ENCODE measurements at places on chromosomes 6 and 20.

- no peak for DNase-seq
Measured at GRCh38 chr20:25858495-25859425, 162.1 kb upstream of the ZNF337 start.

DNA sequence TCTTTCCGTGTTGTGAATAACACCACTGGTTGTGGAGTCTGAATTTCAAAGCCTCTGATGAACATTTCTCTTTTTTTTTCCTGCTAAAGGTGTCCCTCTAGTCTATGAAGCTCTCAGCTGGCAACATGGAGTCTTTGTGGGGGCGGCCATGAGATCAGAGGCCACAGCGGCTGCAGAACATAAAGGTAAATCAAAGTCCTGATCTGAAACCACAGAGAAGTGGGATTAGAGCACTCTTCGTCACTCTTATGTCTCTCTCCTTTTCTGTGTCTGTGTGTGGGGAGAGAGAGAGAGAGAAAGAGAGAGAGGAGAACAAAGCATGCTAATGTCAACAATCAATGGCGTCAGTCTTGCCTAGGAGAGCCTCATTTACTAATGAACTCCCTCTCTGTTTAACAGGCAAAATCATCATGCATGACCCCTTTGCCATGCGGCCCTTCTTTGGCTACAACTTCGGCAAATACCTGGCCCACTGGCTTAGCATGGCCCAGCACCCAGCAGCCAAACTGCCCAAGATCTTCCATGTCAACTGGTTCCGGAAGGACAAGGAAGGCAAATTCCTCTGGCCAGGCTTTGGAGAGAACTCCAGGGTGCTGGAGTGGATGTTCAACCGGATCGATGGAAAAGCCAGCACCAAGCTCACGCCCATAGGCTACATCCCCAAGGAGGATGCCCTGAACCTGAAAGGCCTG is 4.2 kb downstream of the PCK1 start:
- DNase-seq, result no peak

GRCh38 chr20:63262836-63263235 is 8.6 kb upstream of the NKAIN4 start:
- no peak for DNase-seq

GRCh38 chr6:52065621-52066020 is 21.8 kb downstream of the PKHD1 start:
- DNase-seq, result no peak

GRCh38 chr6:33667776-33668175 is 43.7 kb downstream of the UQCC2 start:
- DNase-seq, result no peak

GRCh38 chr6:152240436-152240835 is 396.7 kb downstream of the SYNE1 start:
- DNase-seq, result no peak

DNA sequence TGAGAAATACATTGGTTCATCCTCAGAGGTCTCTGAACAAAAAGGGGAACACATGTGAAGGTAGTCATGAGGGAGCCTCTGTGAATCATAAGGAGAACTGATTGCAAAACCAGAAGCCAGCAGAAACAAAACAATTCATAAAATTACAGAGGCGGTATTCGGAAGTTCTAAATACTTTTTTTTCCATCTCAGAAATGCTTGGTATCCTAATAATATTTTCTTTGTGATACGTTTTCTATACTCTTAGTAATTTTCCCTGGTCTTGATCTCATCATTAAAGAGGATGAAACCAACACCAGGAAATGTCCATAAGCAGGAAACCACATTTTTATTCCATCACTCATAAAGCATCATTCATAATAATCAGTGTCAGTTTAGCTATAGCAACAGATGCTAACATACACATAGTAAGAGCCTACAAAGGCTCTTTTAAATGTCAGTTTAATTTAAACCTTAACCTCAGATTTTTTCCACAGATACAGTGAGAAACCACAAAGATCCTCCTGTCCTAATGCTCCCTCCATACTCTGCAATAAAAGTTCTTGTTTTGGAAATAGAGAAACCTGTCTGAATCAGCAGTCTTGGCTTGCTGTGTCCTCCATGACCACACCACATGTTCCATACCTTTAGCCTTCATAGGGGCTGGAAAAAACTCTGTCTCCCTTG is 29.2 kb downstream of the SGK1 start:
- no peak for DNase-seq

- DNase-seq, result no peak
Measured at GRCh38 chr6:100808638-100809275, 72.4 kb downstream of the ASCC3 start.

GRCh38 chr6:90074161-90074850 is 180.0 kb downstream of the GJA10 start:
- peak; percentile 69 for DNase-seq

GRCh38 chr6:2790588-2791449 is 25.6 kb downstream of the WRNIP1 start:
- peak; percentile 86 for DNase-seq

DNA sequence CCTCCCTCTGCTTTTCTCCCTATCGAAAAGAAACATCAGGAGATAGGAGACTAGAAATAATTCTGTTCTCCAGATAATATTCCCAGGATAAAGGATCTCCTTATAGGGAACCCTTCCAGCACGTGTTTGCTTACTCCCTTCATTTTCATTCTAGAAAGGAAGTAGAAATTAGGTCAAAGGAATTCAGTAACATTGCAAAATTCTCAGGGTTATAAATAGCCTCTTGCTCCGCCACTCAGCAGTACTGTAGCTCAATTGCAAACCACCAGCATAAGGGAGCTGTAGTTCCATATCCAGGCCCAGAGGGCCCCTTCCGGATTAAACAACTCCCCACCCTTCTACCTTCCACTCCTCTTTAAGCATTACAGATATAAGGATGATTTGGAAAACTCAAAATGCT is 6.2 kb downstream of the ELMO2 start:
- DNase-seq, result peak; percentile 21

DNA sequence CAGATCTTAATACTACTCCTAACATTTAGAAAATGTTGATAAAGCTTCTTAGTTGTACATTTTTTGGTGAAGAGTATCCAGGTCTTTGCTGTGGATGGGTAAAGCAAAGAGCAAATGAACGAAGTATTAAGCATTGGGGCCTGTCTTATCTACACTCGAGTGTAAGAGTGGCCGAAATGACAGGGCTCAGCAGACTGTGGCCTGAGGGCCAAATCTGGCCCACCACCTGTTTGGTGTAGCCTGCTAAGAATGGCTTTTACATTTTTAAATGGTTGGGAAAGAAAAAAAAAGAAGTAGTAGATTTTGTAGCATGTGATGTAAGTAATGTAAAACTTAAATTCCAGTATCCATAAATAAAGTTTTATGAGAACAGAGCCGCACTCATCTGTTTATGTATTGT is 19.4 kb upstream of the MAPK13 start:
- no peak for DNase-seq

DNA sequence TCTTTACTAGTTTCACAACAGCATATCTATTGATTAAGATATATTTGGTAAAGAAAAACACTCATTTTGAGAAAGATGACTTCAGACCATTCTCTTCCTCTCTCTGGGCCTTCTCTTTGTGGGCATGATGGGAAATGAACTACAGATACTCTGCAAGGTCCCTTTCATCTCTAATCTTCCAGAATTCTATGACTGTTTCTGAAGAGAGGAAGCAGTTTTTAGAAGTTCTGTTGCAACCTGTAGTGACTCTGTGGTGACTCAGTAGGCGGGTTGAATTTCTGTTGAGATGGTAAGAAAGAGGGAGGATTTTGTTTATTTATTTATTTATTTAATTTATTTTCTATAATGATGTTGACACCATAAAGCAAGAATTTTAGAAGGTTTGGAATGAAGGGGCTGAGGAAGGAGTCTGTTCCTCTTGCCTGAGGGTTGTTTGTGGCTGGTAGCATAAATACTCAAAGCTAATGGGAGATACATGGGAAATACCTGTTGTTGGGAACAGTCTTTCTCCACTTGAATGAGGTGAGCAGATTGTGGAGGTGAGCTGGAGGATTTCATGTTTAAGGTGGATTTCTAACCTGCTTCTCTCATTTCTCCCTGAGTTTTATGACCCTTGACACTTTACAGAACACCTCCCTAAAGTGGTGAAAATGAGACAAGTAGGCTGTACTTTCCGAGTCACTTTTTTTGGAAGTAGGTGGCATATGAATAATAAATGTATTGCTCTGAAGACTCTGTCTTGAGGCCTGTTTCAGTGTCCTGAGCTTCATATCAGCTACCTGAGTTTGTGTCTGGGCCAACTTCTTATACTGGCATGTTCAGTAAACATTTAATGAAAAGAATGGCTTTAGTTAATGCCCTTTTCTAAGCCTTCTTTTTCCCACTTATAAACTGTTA is 15.0 kb downstream of the ACSS2 start:
- DNase-seq, result no peak

Measured in eye (tissue), 1 donor.